Activated CD4-positive, CD25-positive, alpha-beta regulatory T cell treated with anti-CD3 and anti-CD28 coated beads, Interleukin-2, amount 50 U/mL, for 24 hours (primary cell): ENCODE measurements at places on chromosomes 16 and 17.

- no peak for ATAC-seq
Observed at GRCh38 chr16:65634291-65634690, 512.4 kb upstream of the CDH11 start.

GRCh38 chr16:49350265-49351095, 23.1 kb upstream of the C16orf78 start:
- ATAC-seq: no peak

- no peak for ATAC-seq
Observed at GRCh38 chr17:80347948-80348351, 67.0 kb upstream of the ENDOV start.

GRCh38 chr16:50697881-50698767, 4.7 kb downstream of the NOD2 start:
- peak; percentile 54 for ATAC-seq

GRCh38 chr16:878886-879285, 78.4 kb upstream of the GNG13 start:
- ATAC-seq: no peak

GRCh38 chr16:87849419-87850008, 19.8 kb downstream of the SLC7A5 start:
- no peak for ATAC-seq

GRCh38 chr16:11384956-11385586, 39.8 kb downstream of the RMI2 start:
- ATAC-seq: no peak

DNA sequence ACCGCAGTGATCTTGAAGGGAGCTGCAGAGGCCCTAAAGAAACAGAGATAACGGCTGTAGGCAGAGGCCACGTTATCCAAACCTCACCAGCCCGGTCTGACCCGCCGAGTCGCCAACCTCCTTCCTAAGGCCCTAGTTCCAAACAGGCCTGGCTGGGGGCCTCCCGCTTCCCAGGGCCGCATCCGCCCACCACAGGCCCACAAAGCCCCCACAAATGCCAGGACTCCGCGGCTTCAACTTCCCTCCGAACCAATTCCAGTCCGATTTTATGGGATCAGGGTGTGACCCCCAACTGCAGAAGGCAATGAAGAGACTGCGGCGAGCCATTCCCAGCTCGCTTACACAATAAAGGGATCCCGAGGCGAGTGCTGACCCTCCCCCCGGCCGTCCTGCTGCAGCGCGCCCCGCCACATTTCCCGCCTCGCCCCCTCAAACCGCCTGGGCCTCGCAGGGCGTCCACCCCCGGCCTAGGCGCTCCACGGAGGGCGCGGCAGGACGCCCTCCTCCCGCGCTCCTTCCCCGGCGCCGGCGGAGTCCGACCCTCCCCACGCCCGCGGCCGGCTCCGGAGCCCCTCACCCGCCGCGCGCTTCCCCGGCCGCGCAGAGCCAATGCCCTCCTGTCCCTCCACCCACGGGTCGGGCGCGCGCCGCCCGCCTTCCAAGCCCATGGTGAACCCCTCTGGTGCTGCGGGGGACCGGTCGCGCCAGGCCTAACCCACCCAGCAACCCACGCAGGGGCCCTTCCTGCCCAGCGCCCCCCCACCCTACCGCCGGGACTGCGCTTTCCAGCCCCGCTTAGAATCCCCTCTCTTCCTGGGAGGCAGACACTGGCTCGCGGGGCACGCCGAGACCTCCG, 926 bp downstream of the MYH10 start:
- ATAC-seq: no peak
